Astrocyte (in vitro differentiated cells and primary cell): ENCODE measurements at places on chromosomes 13 and 19. TPM values are rescaled to one million over a fixed set of nuclear protein-coding genes. Genes with fewer than 3 reads are reported as not detected.

The MEIOSIN gene
- not detected in 2 replicates for total RNA-seq

The PKN1 gene
- 59.2 and 68.3 TPM in 2 replicates for total RNA-seq

DNA sequence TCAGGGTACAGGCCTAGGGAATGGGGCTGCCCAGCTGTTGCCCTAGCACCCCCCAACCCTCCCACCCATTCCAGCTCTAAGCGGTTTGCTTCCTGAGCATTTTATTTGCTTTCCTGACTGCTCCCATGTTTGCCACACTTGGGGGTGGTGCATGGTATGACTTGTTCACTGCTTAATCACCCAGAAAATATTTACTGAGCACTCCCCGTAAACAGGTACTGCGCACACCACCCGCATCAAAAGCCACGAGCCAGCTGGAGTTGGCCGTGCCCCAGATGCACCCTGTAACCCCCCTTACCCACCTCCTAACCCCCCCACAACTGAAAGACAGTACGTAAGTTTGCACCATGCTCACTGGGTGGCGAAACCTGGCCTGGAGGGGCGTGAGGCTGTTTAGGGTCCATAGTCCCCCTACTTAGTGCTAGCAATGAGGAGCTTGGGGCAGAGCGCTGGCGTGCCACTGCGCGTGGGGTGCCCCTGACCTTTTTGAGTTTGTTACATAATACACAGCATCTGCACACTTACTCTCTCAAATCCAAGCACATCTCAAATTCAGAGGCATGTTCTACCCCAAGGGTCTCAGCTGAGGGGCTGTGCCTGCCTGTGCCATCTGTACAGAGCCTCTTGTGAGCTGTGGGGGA lies 29.8 kb downstream of the DPF1 start:
- H3K27ac ChIP-seq: no peak overlapping the region
- H3K27me3 ChIP-seq: no peaks in the 10 kb centered on the region
- no peaks in the 10 kb centered on the region for H3K4me1 ChIP-seq
- no peak for DNase-seq
- peaks cover 10% of the 10 kb centered on the region for H3K36me3 ChIP-seq

DNA sequence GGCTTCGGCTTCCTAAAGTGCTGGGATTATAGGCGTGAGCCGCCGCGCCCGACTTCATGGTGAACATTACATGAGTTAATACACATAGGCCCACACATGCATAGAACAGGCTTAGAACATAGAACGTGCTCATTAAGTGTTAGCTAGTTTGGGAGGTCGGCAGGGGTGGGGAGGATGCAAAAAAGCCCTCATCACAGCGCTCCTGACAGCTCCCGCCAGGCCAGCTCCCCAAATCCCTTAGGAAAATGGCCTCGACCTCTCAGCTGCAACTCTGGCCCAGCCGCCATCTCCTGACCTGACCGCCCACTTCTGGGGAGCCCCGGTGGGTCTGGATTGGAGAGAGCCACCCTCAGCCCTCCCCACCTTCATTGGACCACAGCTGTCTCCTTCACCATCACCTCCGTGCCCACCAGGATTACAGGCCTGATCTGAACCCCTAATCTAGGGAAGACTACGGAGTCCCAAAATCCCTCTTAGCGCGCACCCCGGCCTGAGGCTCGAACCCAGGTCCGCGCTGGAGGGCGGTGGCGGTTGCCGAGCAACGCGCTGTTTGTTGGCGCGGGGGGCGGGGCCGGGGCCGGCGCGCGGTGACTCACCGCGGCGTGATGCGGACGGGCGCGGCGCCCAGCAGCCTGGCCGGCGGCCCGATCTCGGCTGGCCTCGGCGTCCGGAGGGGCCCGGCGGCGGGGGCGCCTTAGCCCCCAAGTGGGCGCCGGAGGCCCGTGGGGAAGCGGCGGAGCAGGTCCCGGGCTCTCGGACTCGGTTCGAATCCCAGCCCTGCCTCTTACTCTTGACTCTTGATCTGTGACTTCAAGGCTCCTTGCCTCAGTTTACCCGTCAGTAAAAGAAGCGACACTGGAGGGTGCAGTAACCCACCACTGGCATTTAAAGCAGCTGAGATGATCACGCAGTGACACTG lies 26.7 kb upstream of the NANOS3 start:
- DNase-seq: no peak
- no peaks in the 10 kb centered on the region for H3K36me3 ChIP-seq
- H3K27me3 ChIP-seq: no peaks in the 10 kb centered on the region
- peak overlapping the region; percentile 47 for H3K4me3 ChIP-seq
- peaks cover 61% of the 10 kb centered on the region for H3K4me1 ChIP-seq
- peak overlapping the region; percentile 100 for H3K27ac ChIP-seq

DNA sequence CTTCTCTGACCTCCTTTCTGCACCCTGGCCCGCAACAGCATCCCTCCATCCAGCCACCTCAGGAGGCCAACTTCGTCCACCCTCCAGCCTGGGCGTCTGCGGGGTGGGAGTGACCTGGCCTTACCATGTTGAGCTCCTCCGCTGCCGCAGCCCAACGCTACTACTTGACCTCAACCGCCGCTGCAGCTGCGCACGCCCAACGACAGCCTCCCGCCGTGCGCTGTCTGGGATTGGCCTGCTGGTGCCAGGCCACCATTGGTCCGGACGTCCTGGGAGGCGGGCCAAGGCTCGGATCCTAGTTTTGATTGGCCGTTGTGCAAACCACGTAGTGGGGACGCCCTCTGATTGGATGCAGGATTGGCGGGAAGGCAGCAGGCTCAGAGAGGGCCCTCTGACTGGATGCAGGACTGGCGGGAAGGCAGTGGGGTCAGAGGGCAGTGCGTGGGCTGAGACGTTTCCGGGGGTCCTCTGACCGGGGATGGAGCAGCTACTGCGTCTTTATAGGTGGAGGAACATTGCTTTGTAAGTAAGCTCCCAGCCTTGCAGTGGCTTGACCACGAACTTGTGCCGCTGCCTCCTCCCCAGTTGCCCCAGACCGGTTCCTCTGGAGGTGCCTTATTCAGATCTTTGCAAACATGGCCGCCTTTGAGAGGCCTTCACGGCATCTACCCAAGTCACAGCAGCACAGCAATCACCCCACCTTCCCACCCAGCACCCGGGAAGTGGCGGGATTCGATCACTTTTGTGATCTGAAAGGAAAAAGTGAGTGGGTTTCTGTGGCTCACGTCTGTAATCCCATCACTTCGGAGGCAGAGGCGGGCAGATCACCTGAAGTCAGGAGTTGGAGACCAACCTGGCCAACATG lies at the start of gene TUBA3C:
Gene TUBA3C, minus strand, starts transcription at position 204 of the 865 bp plus-strand sequence. Its CDS starts 77 bp downstream, at position 127.
- no peaks in the 10 kb centered on the region for H3K27me3 ChIP-seq
- no peaks in the 10 kb centered on the region for H3K4me1 ChIP-seq
- no peak within 1 kb of the TSS for H3K27ac ChIP-seq
